ENCODE measurements at places on chromosomes 5 and 9.

GRCh38 chr9:73969936-73970335, 527.2 kb upstream of the RORB start:
- no peak for DNase-seq

GRCh38 chr5:11420969-11421368, 483.3 kb downstream of the CTNND2 start:
- no peak for DNase-seq

DNA sequence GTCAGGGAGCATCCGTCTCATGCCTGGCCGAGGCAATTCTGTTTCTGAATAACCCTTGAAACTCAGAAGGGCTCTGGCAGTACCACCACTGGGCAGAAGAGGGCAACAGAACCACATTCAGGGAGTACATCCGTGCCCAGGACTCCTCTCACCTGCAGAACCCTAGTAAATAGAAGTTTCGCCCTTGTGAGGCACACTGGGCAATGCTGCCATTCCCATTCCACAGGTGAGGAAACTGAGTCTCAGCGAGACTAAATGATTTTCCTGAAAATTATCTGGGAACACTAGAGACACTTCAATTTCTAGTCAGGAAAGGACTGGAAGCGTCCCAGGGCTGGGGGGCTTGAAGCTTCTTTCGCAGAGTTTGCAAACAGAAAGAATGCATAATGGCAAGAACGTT, 74.7 kb downstream of the FGF1 start:
- peak; percentile 80 for DNase-seq

- no peak for DNase-seq
Measured at GRCh38 chr5:122947772-122948171, 88.8 kb downstream of the PPIC start.

GRCh38 chr5:95631991-95632675, 12.2 kb downstream of the GPR150 start:
- DNase-seq = peak; percentile 12

- DNase-seq = peak; percentile 17
Measured at GRCh38 chr5:177234841-177235240, 68.7 kb downstream of the RAB24 start.

DNA sequence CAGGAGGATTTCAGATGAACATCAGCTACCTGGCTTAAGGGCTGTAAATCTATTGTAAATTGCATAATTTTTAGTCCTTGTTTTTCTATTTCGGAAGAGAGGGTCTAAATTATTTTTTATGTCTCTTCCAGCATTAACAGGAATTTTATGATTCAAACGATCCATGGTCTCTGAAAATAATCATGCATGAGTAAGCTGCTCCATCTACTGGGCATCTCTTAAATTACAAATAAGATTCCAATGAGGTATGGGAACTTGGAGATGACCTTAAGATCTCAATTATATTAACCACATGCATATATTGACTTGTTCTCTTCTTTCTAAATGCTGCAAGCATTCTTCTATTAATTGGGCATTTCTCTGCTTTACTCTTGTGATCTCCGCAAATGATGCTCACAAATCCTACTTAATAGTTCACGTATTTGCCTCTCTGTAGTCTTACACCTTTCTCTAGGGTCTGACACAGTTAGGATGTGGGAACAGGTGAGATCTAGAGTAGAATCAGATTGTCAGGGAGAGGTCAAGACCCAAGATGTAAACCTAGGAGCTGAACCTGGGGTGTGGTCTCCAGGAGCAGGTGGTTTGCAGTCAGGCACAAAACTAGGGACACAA, 86.9 kb downstream of the NUDT12 start:
- peak; percentile 43 for DNase-seq

GRCh38 chr9:112887381-112887780, 3.3 kb downstream of the SLC46A2 start:
- no peak for DNase-seq

GRCh38 chr9:37377688-37378612, 44.5 kb upstream of the GRHPR start:
- DNase-seq = no peak

DNA sequence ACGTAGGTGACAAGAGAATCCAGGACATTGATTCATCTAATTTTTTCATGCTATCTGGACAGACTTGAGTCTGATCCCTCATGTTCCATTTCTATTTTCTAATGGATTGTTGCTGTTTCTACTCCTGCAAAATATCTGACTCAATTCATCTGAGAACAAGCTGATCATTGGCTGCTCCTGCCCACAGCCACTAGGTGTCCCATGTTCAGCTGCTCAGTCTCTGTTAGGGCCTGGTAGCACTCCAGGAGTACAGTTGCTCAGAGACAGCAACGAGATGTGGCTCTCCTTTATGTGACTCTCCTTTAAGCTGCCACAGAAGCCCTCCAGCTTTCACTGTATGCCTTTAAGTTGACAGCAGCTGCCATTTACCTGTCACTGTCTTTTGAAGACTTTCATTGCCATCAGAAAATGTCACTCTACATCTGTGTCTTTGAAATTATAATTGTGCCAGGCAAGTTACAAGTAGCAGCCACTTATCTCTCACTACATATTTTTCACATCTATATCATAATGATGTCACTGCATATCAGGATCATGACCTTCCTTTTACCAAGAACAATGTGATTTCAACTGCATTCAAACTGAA, 1944.2 kb upstream of the NUDT12 start:
- no peak for DNase-seq

DNA sequence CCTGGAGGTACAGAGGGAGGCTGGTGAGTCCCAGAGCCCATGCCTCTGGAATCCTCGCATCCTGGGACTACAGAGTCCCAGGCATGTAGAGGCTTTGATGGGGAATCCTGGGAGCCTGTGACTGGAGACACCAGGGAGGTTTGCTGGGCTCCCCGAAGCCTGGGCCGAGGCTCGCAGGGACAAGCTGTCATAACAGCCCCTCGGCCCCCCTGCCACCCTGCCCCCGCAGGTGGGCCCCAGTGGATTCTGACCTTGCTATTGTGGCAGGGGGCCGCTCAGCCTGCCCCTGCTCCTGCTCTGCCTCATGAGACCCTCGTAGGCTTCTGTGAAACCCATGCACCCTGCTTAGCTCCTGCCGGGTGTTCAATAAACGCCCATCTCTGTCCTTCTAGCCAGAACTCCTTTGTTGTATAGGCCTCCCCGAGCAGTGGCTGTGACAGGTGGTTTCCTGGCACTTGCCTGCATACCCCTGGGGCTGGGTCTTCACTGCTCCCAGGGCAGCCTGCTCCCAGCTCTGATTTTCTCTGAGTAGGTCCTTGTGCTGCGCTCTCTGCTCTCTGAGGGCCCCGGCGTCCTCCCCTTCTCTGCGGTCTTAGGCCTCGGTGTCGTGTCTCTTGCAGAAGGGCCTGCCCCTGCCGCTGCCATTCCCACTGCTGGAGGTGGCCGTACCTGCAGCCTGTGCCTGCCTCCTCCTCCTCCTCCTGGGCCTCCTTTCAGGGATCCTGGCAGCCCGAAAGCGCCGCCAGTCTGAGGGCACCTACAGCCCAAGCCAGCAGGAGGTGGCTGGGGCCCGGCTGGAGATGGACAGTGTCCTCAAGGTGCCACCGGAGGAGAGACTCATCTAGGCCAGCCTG, 20.4 kb downstream of the CRB2 start:
- DNase-seq = no peak

DNA sequence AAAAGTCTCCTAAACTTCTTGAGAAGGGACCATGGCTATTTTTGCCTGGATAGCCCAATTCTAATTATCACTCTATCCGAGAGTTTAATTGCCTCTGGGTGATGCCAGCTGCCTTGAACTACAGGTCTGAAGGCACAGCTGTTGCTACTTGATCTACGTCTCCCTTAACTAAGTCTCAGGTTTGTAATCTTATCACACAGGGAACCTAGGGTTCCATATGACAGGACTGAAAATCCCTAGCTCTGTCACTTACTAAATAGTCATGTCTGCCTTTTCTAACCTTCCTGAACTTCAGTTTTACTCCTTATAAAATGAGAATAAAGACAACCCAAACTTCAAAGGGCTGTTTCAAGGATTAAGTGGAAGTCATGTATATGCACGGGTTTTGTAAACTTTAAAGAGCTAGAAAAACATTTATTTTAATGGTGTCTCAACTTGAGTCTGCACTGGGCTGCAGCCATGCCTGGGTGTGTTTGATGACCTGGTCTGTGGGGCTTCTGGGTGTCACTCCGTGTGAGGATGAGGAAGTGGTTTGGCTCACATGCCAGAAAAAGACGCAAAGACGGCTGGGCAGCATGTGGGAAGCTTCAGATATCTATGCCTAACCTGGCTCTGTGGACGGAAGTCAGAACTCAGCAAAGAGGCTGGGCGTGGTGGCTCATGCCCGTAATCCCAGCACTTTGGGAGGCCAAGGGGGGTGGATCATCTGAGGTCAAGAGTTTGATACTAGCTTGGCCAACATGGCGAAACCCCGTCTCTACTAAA, 129.3 kb upstream of the SLC44A1 start:
- DNase-seq = no peak

- DNase-seq = no peak
Measured at GRCh38 chr9:129185991-129186390, 7.9 kb upstream of the IER5L start.

DNA sequence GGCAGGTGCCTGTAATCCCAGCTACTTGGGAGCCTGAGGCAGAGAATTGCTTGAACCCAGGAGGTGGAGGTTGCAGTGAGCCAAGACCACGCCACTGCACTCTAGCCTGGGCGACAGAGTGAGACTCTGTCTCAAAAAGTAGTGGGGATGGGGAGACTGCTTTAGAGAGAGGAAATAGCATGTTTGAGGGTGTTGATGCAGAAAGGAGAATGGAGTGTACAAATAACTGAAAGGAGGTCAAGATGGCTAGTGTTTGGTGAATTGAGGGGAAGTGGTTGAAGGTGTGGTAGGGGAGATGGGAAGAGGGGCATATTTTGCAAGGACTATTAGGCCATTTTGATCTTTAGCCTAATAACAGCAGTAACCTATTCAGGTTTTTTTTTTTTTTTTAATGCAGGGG, 18.2 kb downstream of the TENT2 start:
- DNase-seq = no peak

DNA sequence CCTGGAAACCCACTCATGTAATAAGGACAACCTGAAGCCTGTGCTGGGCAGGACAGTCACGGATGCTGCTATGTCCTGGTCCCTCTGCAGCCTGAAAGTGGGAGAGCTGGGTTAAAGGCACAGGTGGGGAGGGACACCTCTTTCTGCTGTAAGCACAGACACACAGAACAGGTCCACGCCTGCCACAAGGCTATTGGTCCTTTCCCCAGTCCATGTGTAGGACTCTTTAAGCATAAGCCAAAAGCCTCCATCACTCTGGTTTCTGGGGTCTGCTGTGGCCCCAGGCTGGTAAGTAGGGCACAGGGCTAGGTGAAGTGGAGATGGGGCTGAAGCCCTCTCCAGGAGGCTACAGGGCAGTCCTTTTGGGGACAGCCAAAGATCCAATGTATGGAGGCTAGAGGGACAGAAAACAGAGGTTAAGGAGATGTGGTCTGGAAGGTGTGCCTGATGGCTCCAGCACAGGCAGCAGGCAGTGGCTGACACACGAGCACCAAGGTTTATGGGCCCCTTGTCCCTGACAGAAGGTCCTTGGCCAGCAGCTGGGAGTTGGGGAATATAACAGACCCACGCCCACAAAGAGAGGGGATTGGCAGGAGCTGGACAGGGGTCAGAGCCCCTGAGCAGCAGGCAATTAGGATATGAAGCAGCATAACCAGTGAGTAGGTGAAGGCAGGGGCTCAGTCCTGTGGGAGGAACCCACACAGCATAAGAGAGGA, 203.6 kb upstream of the MVB12B start:
- DNase-seq = peak; percentile 3

DNA sequence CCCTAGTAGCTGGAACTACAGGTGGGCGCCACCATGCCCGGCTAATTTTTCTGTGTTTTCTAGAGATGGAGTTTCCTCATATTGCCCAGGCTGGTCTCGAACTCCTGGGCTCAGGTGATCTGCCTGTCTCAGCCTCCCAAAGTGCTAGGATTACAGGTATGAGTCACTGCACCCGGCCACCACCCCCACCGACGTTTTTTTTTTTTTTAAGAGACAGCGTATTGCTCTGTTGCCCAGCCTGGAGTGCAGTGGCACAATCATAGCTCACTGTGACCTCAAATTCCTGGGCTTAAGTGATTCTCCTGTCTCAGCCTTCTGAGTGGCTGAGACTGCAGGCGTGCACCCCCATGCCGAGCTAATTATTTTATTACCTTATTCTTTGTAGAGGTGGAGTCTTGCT, 38.2 kb downstream of the WDR70 start:
- DNase-seq = no peak

- peak; percentile 41 for DNase-seq
Measured at GRCh38 chr5:169029037-169029436, 271.9 kb downstream of the SLIT3 start.

GRCh38 chr9:130172161-130172857, at the start of gene NCS1:
Gene NCS1, plus strand, starts transcription at chr9:130172404. Its CDS starts 260 bp downstream, at chr9:130172664.
- DNase-seq = peak; percentile 99

GRCh38 chr9:115921301-115921700, 232.3 kb upstream of the PAPPA start:
- DNase-seq = peak; percentile 70

- no peak for DNase-seq
Measured at GRCh38 chr5:173733831-173734501, 117.5 kb upstream of the BOD1 start.

- no peak for DNase-seq
Measured at GRCh38 chr9:16683326-16683725, 187.1 kb downstream of the BNC2 start.

GRCh38 chr5:74684900-74685851, at the start of gene HEXB:
Gene HEXB, plus strand, starts transcription at chr5:74685233. Its CDS starts 28 bp downstream, at chr5:74685261.
- DNase-seq = peak; percentile 98

GRCh38 chr5:137753691-137754187, 424 bp downstream of the HNRNPA0 start:
- DNase-seq = peak; percentile 49

DNA sequence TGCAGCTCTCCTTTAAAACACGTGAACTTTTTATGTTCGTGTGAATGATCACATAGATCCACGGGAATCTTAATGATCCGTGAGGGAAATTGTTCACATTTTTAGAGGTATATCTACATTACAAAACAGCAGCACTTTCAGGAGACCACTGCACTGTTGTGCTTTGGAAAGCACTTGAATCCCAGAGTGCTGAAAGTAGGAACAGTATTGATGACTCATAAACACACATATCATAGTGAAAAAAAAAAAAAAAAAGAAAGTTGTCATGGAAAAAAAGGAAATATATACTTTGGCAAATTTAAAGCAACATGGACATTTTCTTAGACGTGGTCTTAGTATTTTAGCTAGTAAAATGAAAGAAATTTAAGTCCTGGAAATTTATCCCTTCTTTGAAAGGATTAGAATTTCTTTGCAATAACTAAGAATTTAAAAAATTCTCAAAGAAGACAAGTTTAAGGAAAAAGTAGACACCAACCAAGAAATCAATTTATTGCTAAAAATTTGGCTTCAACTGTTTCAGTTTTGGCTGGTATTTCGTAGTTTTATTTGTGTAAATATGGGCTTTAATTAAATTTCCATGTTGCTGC, 55.4 kb downstream of the ADGRV1 start:
- no peak for DNase-seq

- no peak for DNase-seq
Measured at GRCh38 chr9:76900884-76901440, 5.0 kb downstream of the PRUNE2 start.

DNA sequence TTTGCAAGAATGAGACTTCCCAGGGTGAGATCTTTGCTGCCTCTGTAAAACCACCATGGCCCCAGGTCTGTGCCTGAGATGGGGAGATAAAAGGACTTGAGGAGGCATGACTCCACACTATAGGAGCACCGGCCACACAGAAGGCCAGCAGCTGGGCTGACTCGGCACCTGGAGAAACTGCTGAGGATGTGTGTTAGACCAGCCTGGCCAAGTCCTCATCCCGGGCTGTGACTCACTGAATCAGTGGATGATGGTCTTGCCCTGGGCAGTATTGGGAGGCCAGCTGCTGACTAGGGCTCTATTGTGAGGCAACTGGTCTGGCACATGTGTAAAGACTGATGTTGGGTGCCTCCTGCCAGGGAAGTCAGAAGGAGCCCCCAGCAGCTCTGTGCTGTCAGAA, 286.2 kb downstream of the ACTL7B start:
- peak; percentile 60 for DNase-seq

- no peak for DNase-seq
Measured at GRCh38 chr5:10195301-10195700, 54.4 kb downstream of the ATPSCKMT start.

Measured in GM03348 (cell line).